ENCODE measurements at places on chromosomes 12 and 14.

DNA sequence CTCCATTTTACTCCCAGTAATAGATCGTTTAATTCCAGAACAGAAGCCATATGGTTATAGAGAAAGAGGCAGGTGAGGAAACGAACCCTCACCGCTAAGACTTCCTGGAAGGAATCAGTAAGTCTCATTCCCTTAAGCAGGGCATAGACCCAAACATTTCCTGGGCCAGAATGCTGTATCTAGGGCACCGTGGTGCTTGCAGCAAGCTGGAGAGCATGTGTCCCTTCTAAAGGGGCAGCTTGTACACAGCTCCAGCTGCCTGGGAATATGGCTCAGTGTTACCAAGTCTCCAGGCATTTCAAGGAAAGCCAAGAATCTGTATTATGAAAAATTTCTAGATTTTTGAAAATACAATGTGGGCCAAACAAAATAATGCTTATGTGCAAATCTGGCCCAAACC, 73.4 kb downstream of the PPM1H start:
- no peak for DNase-seq

DNA sequence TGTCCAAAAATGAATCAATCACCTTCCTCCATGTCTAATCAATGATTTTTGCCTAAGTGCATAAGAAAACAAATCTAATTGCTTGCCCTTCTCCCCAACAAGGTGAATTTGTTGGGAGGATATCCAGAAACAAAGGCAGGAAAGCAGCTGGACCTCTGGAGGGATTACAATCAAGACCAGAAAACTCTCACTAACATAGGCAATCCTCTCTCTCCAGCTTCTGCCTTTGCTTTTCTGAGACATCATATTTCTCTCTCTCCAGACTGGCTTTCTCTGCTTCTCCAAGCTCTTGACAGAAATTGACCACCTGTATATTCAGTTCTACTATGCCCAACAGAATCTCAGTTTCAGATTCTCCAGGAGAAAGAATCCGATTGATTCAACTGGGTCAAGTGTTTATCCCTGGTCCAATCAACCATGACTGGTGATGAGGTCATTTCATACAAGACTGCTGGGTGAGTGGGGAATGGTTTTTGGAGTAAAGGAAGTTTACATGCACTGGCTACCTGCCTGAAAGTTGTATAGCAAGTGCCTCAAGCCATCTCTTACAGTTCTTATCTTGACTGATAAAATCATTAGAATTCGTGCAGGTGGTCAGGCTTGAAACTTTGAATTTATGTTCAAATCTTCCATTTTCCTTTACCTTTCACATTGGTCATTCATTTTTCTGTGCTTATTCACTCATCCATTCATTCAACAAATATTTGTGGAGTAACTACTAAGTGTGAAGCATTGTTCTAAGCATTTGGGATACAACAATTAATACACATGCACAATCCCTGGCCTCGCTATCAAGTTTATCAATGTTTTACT, 22.2 kb upstream of the CFAP54 start:
- no peak for DNase-seq

- no peak for DNase-seq
These were observed 29.3 kb upstream of the ZFP36L1 start for GRCh38 chr14:68822132-68822651.

DNA sequence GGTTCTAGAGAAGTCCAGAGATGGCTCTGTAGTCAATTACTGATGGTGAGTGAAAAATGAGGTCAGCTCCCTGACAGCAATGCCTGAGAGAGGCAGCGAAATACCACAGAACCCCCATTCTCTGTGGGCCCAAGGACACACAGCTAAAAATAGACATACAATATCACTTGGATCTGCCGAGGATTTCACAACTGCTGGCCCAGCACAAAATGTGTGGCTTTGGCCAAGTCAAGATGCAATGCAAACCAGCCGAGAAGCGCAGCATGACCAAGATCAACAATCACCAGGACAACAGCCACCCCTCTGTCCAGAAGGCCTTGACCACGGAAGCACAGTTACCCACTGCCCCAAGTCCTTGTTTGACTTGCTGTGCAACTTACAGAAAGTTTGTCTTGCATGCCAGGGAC, 52.2 kb downstream of the CKAP4 start:
- peak; percentile 91 for DNase-seq

DNA sequence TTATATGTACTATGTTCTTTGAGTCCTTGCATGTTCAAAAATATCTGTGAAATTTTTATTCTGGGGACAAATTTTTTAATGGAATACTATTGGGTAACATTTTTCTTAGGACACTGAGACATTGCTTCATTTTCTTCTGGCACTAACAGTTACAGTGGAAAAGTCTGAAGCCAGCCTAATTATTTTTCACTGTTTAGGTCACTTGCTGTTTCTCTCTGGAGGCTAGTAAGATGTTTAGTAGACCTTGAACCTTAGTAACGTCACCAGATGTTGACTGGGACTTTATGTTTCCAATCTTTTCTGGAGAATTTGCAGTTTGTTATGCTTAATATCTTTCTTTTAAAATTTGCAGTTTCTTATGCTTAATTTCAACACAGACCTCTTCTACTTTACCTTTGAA, 12.3 kb upstream of the EPYC start:
- no peak for DNase-seq

GRCh38 chr14:69090187-69090789, 62.6 kb downstream of the DCAF5 start:
- no peak for DNase-seq

DNA sequence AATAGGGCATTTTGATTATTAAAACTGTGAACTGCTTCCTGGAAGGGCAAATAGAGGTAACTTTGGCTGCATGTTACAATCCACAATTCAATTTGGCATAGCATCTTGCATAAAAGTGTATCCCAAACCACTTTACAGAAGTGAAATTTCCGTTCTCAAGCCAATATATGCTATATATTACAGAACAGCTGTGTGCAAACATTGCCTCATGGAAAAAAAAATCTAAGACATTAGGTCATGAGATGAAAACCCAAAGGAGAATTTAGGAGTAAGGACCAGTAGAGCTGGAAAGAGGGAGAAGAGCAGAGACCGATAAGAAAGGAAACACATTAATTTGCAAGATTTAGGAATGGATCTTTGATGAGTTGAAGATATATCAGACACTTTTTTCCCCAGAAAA, 239.2 kb downstream of the PAX9 start:
- no peak for DNase-seq

GRCh38 chr12:63917864-63918799, 73.6 kb downstream of the SRGAP1 start:
- no peak for DNase-seq

- DNase-seq = no peak
These were observed 66.1 kb downstream of the CHGA start for GRCh38 chr14:92988786-92989755.

GRCh38 chr12:124311292-124312109, 16.6 kb downstream of the RFLNA start:
- no peak for DNase-seq

- DNase-seq = no peak
These were observed 16.3 kb upstream of the IRF2BPL start for GRCh38 chr14:77044783-77045237.

DNA sequence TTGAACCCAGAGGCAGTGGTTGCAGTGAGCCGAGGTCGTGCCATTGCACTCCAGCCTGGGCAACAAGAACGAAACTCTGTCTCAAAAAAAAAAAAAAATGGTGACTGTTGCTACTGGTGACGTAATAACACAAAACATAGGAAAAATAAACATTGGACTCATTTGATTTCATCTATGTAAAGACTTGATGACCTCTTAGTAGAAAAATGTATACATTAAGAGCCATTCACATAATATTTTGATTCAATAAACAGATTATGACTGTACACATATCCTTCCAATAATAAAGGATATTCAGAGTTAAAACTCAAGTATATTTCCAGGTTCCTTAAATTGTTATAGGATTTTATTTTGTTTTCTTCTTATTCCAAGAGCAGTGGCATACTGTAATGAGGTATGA, 65.7 kb upstream of the AEBP2 start:
- no peak for DNase-seq

DNA sequence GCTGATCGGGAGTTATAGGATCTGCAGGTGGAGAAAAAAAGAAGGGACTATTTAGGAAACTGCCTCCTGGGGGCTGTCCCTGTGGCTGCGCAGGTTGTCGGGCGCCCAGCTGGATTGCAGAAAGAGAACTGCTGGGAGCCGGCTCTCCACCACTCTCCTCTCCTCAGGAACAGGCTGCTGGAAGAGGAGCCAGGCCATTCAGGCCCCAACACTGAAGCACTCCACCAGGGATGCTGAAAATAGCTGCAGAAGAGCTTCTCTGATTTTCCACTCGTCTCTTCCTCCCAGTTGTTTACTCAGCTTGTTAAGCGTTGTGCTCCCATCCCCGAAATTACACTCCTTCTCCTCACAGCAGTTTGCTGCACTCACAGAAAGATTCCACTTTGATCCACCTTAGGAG, 347.3 kb downstream of the GLT1D1 start:
- no peak for DNase-seq

GRCh38 chr14:66133666-66134065, 352.5 kb upstream of the CCDC196 start:
- DNase-seq = no peak

DNA sequence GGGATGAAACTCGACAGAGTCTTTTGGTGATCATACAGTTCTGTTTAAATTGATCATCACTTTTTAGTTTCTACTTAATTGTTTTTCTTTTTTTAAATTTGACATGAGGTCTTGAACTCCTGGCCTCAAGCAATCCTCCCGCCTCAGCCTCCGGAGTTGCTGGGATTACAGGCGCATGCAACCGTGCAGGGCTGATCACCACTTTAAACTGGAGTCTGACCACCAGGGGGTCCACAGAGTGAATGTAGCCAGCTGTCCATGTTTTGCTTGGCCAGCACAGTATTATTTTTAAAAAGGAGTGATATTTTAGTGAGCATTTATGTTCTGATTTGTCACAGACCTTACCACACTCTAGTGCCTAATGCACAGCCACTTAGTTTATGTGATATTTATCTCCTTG, 10.7 kb downstream of the DAAM1 start:
- DNase-seq = no peak

DNA sequence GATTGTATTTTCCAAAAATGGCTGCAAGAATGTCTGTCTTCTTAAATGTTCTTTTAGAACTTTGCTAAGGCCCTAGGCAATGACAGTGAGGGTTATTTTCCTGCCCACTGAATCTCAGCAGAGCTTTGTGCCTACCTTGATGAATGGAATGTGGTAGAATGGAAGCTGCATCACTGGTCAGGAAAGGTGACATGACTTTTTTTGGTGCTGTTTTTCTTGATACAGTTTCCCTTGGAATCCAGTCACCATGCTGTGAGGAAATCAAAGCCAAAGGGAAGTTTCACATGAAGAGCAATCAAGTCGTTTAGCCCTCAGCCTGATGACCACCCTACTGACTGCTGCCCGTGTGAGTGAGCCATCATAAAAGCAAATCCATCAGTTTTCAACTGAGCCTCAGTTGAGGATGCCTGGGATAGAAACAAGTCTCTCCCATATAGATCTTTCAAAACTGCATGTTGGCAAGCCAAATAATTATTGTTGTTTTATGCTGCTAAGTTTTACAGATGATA, 886.0 kb upstream of the FBXO33 start:
- no peak for DNase-seq

DNA sequence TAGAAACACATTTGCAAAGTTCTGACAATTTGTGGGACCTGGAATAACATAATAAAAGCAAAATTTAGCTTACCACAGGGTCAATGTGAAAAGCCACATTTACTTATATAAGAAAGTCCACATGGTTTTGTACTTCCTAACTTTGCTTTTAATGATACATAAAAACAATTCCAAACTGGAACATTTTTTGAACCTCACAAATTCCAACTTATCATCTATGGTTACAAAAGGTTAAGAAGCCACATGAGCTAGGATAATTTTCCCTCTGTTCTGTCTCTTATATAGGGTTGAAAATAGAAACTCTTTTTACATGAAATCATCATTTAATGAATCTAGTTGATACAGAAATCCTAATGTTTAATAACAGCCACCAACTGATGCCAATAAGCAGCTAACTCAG, 8.9 kb upstream of the RERG start:
- DNase-seq = no peak

GRCh38 chr12:96677363-96677762, 188.0 kb downstream of the CFAP54 start:
- no peak for DNase-seq

DNA sequence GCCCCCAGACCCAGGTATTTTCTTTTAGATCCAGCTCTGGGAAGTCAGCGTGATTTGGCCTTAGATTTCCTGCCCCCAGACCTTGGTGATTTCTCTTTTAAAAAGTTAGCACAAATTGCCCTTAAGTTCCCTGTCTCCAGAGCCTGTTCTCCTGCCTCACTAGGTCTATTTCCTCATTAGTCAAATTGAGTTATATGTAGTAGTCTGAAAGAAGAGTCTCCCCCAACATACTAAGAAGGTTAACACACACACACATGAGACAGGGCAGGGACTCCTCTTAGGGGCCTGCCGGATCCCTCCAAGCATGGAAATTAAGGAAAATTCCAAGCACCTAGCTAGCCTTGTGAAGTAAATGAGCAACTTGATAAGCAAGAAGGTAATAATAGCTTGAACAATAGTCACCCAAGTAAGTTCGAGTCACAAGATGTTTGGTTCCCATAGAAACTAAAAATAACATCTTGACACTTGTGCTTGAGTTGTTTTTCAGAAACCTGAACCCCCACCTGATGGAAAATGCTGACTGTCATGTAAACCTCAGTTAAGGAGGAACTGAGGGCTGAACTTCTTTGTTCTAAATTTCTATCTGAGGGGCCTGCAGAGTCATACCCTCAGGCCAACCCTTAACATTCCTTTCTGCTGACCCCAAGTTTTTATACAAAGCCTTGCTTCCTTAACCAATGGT, 51.6 kb downstream of the CAND1 start:
- no peak for DNase-seq

DNA sequence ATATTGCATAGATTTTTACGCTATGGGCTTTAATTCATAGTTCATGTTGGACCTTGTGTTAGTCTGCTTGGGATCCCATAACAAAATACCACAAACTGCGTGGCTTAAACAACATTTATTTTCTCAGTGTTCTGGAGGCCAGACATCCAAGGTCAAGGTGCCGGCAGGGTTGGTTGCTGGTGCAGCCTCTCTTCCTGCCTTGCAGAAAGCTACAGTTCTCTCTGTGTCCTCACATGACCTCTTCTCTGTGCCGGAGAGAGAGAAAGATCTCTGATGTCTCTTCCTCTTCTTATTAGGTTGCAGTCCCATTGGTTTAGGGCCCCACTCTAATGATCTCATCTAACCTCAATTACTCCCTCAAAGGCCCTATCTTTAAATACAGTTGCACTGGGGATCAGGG, 170.5 kb downstream of the IPO8 start:
- no peak for DNase-seq
